ENCODE measurements at places on chromosomes 7 and 10.

GRCh38 chr7:24882989-24883621 lies 96.9 kb downstream of the OSBPL3 start:
- DNase-seq: peak; percentile 70

- no peak for DNase-seq
Observed at GRCh38 chr7:15158141-15158810, 255.7 kb upstream of the DGKB start.

- no peak for DNase-seq
Observed at GRCh38 chr7:116500078-116500853, 728 bp downstream of the CAV2 start.

DNA sequence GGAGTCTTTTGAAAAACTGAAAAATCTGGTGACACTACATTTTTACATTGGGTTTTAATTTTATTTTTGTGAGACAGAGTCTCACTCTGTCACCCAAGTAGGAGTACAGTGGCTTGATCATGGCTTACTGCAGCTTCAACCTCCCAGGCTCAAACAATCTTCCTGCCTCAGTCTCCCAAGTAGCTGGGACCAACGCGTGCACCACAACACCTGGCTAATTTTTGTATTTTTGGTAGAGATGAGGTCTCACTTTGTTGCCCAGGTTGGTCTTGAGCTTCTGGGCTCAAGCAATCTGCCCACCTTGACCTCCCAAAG lies 11.5 kb downstream of the MPLKIP start:
- DNase-seq: no peak

GRCh38 chr7:44956157-44956766 lies 22.6 kb downstream of the MYO1G start:
- no peak for DNase-seq

DNA sequence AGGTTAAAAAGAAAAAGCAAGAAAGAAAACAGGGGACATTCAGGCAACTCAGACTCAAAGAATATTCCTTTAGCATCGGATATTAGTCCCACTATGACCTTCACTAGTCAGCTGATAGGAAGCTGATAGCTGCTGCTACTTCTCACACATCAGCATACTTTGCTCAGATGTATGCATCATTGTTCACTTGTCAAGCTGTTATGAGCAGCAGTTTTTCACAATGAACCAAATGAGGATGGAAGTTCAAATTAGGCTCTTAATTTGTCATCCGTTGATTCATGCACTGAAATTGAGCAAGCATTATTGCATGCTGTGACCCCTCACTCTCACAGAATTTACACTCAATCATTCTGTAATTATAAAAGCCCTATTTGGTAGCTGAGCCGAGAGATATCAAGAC lies 257.7 kb downstream of the SNX13 start:
- DNase-seq: no peak

DNA sequence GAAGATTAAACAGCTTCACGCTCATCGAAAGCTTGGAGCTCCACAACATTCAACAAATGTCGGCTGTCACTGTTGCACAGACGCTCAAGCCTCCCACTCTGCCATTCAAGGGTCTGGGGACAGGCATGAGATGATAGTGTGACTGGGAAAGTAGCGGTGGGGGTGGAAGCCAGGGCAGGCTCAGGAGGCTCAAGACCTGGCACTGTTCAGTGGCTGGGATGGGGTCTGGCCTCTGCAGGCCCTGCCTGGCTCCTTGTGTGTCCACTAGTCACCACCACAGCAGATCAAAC lies 13.5 kb upstream of the GTPBP4 start:
- no peak for DNase-seq

- no peak for DNase-seq
Observed at GRCh38 chr7:14786314-14786895, 116.1 kb downstream of the DGKB start.

DNA sequence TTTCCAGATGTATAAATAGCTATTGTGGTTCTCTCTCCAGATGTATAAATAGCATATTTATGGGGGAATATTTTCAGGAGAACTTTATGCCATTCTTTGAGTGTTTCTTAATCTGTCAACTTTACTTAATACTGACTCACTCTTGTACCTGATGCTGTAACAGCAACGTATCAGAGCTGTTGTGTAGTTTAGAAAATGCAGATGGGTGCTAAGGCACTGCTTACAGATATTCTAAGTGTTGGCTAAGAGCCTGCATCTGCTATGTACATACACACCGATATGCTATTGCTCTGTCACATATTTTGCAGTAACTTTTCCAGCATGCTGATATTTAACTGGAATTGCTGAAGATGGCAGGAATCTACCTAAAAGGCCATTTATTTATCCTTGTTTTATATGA lies 71.9 kb downstream of the WDR37 start:
- DNase-seq: no peak

DNA sequence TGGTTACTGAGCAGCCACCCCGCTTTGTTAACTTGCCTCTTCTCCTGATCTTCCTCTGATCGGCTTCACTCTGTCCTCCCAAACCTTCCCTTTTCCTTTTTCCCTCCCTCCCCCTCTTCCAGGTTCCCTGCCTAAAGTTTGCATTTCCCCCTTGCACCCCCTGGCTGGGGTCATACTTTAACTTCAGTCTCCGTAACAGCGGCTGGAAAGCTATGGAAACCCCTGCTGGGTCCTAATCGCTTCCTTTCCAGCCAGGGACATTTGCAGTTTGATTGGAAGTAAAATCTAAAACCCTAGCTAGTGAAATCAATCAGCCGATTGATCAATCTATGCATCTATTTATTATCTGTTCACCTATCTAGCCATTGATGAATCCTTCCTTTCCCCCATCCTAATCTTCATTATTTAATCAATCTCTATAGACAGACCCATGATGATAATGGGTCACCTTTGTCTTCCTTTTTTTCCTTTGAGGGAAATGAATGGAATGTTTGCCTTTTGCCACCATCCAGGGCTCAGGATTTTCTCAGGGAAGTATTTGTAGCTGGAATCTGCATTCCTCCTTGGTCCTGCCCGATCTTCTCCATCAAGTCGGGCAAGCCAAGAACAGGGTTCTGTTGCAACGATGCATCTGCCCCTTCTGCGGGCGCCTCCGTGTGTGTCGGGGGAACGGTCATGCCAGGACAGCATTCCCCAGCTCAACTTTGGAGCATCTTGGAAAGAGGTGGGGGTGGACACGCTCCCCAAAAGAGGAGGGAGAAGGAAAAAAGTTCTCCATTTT lies 8.8 kb downstream of the GATA3 start:
- no peak for DNase-seq

GRCh38 chr10:58648131-58648530 lies 135.5 kb downstream of the BICC1 start:
- no peak for DNase-seq

DNA sequence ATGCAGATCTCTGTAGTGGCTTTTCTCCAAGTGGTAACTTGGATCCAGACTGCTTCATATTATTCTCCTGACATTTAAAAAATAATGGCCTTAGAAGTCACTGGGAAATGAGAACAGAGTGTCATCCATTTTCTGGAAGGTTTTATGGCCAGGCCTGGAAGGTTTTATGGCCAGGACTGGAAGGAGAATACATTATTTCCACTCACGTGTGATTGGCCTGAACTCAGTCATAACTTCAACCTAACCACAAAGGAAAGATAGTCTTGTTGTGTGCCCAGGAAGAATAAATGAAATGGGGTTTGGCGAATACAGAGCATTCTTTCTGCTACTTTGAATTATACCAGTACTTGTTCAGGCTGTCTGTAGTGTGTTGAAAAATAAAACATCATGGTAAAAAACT lies 360.9 kb downstream of the GPAM start:
- no peak for DNase-seq

- no peak for DNase-seq
Observed at GRCh38 chr10:113302062-113302461, 250.8 kb upstream of the HABP2 start.

DNA sequence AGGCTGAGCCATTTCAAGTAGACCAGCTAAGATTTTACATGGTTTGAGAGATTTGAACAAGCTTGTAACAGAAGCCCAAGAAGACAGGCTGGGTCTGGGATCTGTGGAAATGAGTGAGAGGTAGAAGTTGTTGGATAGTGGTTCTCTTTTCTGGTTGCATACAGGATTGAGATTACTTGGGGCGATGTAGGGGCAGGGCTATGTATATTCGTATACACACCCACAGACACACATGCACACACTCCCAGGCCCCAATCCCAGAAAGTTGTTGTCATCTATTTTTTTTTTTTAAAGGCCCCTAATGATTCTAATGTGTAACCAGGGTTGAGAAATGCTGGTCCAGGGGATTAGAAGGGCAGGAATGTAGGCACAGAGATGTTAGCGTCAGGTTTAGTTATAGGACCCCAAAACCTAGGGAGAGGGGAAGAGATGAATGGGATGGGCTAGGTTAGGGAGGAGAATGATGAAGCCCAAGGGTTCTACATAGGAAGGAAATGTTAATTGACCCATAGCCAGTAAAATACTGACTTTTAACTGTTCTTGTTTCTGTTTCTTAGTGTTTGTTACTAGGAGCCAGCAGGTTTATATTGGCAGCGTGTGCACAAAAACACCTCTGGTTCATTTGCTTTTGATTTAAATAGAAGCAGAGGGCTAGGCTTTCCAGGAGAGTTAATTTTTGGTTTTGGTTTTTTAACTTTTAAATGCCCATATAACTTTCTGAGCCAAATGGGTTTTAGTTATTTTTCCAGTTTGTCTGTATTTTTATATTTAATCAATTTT lies 7.8 kb downstream of the TAX1BP1 start:
- DNase-seq: no peak

DNA sequence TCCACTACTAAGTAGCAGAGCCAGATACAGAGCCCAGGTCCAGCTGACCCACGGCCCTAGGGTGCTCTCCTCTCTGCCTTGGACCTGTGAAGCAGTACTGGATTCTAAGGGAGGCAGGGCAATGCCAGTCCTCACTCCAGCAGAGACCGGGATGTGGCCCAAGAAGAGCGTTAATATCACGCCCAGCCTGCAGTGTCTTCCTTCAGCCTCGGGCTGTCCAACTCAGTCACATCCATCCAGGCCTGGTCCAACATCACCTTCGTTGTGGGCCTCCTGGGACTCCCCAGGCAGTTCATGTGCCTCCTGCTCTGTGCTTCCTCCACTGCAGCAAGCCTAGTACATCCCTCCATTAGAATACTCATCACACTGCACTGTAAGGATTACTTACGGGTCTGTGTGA lies 114.5 kb downstream of the GRID1 start:
- DNase-seq: no peak

DNA sequence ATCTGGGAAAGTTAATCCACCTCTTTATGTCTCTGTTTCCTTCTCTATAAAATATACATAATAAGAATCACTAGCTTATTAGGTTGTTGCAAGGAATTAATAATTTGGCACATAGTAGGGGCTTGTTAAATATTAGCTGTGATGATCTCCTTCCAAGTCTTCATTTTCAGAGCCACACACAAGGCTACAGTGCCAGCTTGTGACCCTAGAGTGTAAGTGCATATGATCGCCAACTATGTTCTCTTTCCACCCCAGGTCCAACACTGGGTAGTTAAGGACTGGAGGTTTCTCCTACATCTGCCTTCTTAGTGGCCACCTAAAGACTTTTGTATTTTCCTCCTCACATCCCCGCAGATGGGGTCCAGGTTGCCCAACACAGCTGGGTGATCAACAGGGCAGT lies 17.9 kb upstream of the ACSM6 start:
- no peak for DNase-seq

GRCh38 chr7:16323313-16323712 lies 98.0 kb downstream of the CRPPA start:
- DNase-seq: no peak

- no peak for DNase-seq
Observed at GRCh38 chr10:14039968-14040668, 290.6 kb downstream of the FRMD4A start.

GRCh38 chr7:137476937-137477336 lies 133.4 kb upstream of the PTN start:
- no peak for DNase-seq

DNA sequence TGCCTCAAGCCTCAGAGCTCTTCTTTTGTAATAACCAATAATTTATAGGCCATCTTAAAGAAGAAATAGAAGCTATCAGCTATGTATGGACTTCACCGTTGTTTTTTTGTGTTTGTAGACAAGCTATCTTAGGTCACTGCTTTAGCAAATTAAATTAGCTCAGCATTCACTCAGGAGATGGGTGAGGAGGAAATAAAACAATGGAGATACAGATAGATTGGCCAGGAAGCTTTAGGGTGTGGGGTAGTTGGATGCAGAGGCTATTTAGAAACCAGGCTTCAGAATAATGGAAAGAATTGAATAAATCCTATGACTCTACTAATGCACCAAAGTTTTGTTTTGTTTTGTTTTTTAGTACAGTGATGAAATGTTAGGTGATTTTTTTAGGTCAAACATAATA lies 66.1 kb downstream of the MDFIC start:
- DNase-seq: no peak

DNA sequence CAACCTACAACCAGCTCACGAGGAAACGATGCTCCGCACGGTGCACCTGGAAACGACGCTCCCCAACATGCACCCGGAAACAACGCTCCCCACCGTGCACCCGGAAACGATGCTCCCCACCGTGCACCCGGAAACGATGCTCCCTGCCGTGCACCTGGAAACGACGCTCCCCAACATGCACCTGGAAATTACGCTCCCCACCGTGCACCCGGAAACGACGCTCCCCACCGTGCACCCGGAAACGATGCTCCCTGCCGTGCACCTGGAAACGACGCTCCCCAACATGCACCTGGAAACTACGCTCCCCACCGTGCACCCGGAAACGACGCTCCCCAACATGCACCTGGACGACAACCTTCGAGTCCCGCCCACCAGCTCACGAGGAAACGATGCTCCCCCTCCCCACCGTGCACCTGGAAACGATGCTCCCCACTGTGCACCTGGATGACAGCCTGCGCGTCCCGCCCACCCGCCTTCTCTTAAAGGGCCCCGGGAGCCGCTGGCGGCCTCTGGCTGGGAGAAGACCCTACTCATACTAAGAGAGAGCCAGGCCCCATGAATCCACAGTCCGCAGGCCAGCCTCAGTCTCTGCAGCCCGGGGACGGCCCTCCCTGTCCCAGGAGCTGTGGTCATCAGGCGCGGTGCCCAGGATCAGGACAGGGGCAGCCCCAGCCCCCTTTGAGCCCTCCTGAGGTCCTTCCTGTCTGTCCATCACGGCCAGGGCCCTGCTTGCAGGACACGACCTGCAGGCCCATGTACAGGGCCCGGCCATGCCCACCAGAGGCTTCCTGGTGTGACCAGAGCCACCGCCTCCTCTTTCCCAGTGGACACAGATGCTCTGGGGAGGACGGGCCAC lies 98.3 kb downstream of the PDGFA start:
- DNase-seq: no peak

GRCh38 chr7:35334506-35334905 lies 80.6 kb upstream of the TBX20 start:
- DNase-seq: no peak

DNA sequence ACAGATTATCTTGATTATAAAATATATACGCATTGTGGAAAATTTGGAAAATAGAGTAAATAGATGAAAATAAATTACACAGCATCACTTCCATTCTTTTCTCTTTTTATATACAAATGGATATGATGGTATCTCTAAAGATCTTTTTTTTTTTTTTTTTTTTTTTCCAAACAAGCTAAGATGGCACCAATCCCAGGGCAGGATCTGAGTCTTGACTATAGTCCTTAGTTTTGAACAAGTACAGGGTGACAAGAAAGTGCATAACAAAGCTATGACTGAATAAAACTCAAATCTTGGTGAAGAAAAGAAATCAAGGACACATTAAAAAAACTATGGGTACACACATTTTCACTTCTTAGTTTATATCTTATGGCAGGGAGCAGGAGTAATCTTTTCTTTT lies 42.6 kb upstream of the FAM133B start:
- no peak for DNase-seq

- DNase-seq: no peak
Observed at GRCh38 chr7:92131093-92131492, 3.2 kb downstream of the CYP51A1 start.

- no peak for DNase-seq
Observed at GRCh38 chr10:120365872-120366271, 91.2 kb upstream of the PLPP4 start.

- no peak for DNase-seq
Observed at GRCh38 chr7:77181015-77181595, 18.5 kb downstream of the FGL2 start.

All from GOT3 (cell line).